AG04450 (cell line): ENCODE measurements at places on chromosomes 5 and 9. TPM values are rescaled to one million over a fixed set of nuclear protein-coding genes. Genes with fewer than 3 reads are reported as not detected.

EIF4E1B gene
- polyA plus RNA-seq = not detected in 2 replicates

GRCh38 chr5:2848619-2849018 lies 97.1 kb upstream of the IRX2 start:
- DNase-seq = no peak

DNA sequence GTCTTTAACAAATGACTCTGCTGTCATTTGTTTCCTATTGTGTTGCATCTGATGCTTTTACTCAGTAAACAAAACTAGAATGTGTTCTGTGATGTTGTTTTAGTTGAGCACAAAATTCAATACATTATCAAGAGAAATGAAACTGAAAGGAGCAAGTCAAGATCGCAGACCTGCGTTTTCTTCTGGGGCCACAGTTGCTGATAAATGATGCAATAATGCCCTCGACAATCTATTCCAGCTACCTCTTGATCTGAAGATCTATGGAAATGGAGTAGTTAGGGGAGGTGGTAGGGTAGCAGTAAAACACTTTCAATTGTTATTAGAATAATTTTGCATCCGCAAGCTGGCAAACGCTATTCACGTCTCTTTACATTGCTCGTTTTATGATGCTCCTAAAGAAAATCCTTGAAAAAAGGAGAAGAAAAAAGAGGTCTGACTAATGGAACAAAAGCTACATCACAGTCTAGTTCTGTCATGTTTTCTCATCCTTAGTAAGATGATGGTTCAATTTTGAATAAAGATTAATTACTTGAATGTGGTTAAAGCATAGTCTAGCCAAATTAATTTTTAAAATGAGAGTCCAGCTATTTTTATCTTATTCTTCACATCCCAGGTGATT lies 1.6 kb downstream of the ZNF366 start:
- DNase-seq = no peak

- DNase-seq = no peak
Observed at GRCh38 chr9:96449523-96449844, 485 bp upstream of the HABP4 start.
